CD4-positive, alpha-beta T cell treated with Interleukin-17A for 1 hour (primary cell): ENCODE measurements at places on chromosomes 7 and 10.
A peak's percentile ranks its signal among the peaks of the same experiment; 100 is the strongest.

DNA sequence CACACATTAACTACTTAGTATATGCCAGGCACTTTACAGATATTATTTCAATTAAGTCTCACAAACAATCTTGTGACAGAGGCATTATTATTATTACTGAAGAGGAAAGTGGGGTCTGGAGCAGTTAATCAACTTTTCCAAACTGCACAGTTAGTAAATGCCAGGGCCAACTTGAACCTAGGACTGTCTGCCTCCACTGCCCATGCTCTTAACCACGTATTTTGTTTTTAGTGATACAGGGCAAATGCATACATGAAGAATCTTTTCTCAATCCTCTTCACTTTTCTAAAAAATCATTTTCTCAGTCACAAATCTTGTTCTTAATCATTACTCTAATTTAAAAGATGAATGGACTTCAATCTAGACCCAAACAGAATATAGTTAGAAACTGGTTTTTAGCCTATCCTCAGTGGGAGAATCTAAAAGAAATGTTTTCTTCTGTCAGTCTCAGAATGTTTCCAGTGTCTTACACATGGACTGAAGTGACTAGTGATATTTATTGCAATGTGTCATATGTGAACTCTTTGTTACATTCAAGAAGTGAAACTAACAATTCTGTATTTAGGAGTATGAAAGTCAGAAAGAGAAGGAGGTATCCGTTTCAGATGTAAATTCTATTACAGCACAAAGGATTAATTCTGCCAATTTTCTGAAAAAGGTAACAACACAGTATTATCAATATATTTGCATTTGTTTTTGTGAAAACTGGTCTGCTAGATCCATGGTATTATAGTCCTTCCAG, 55.5 kb upstream of the CCNJ start:
- DNase-seq = no peak

DNA sequence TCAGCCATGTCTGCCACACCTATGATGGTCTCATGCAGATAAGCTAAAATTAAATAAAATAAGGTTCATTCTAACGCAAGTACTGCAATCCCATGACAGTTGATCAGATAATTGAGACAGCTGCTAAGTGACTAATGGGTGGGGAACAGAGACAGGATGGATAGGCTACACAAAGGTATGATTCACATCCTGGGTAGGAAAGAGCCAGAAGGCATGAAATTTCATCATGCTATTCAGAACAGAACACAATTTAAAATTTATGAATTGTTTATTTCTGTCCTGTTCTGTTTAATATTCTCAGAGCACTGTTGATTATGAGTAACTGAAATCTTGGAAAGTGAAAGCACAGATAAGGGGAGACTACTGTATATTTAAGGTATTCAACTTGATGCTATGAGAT, 381.8 kb upstream of the SORCS1 start:
- no peak for DNase-seq

DNA sequence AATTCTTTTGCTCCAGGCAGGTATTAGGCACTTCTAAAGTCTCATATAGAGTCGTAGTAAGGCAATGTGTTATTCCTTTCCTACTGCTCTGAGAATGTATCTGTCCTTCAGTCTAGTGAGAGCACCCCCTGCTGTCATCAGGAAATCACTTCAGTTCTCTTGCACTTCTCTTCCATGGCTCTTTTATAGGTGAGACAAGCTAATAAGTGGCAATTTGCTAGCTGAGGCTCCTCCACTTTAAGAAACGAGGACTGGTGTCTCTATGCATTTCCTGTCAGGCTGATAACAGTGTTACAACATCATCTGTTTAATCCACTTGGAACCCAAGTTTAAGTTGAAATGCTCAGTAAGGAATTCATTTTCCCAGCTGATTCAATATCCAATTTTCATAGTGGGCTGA, 350.6 kb downstream of the TFEC start:
- peak; percentile 27 for DNase-seq

GRCh38 chr10:131547129-131547799, 235.7 kb upstream of the TCERG1L start:
- no peak for DNase-seq

DNA sequence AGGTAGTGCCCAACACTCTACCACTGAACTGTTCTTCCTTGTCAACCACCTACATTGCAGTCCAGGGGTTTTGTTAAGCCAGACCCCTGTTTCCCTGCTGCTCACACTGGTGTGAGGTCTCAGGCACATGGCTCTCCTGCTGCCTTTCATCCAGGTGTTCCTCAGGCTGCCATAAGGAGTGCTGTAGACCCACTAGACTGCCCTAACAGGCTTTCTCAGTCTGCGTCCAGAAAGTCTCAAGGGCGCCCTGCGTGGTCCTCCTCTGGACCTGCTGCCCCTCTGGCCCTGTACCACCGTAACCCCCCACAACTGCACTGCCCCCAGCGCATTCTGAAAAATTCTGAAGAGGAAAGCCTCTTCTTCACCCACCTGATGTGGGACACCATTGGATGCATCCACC, 225.7 kb upstream of the ANKRD30A start:
- no peak for DNase-seq

- DNase-seq = no peak
These were observed 212.1 kb downstream of the GPR37 start for GRCh38 chr7:124553502-124553901.

DNA sequence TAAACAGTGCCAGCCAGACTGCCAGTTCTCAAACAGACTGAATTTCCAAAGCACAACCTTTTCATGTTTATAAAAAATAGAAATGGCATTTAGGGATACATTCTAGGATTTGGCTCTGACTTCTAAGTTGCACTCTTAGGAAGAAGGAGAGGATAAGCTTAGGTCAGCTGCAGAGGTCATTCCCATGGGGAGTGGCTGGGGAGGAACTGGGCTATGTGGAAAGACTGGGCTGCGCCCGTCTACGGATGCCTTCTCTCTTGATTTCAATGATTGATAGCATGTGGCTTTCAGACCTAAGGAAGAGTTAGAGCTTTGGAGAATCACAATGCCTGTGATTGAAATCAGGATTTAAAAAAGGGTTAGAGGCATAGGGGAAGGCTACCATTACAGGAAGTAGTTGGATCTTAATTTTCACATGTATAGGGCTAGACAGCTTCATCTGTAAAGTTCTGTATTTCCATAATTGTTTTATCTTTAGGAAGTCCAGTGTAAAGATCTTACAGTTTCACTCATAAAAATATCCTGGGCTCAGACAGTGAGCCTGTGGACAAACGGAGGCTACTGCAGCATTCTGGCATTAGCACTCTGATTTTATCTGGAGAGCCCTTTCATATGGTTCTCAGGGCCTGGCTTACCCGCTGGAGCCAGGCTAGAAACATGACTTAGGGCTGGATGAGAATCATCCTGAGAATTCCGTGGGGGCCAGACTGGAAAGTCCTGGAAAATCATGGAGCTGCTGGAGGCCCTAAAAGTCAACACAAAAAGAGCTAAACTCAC, 29.5 kb downstream of the NUDT5 start:
- DNase-seq = no peak

DNA sequence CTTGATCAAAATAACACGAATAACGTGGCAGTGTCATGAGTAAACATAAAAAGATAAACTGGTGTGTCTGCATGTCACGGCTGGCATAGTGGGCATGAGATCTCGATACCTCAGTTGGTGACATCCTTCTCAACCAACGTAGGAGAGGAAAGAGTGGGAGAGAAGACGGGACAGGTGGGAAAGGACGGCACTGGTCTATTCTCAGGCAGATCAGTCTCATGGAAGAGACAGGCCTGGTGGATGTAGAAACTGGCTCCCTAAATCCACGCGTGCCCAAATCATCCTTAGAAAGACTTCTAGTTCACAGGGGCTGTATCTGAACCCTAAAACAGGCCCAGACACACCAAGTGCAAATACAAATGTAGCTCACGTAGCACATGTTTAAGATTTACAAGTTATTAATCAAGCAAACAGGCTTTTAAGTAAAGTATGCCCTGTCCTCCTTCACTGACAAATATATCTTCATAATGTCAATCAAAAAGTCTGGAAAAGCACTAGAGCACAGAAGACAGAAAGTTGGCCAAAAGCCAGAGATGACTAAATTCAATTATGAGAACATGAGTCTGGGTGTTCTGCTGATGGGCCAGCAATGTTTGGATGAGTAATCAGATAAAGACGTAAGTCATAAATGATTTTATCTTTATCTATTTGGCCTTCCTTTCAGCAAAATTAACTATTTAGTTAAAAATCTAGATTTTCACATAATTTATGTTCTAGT, 56.3 kb downstream of the SFMBT2 start:
- no peak for DNase-seq

DNA sequence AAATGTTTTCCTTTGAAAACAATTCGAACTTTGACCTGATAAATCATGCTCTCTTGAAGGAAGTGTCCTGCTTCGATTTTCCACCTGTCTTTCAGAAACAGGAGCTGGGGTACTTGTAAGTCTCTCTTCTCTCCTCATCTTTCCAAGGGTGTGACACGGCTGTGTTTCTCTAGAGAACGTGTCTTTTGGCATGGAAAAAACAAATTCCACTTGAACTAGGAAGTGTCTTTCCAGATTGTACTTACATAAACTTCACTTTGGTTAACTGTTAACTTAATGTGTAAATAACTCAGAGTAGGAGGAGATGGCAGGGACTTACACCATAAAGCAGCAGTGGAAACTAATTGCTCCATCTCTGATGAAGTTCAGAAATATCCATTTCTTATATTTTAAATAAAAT, 4.2 kb upstream of the CALCR start:
- DNase-seq = no peak

- no peak for DNase-seq
These were observed 347.5 kb downstream of the GRID1 start for GRCh38 chr10:86019141-86019540.

DNA sequence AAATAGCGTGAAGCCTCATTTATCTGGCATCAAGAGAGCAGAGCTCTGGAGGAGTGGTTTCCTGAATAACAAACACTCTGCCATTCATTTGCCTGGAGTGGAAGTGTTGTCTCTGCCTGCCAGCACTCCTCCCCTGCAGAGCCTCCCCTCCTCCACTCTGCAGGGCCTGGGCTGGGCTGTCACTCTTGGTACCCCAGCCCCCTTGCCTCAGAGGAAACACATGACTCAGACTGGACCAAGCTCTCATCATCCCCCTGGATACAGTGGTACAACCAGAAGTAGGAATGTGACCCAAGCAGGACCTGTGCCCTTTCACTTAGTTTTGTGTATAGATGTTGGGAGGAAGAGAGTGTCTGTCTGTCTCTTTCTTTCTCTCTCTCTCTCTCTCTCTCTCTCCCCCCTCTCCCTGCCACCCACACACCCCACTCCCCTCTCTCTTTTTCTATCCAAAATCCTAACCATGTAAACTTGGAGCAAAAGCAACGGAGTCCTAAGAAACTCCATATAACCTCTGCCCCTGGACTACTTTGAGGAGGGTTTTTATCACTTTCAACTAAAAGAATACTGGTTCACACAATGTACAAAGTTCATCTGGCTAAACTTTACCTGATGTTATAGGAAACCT, 43.9 kb downstream of the DOCK4 start:
- DNase-seq = no peak

DNA sequence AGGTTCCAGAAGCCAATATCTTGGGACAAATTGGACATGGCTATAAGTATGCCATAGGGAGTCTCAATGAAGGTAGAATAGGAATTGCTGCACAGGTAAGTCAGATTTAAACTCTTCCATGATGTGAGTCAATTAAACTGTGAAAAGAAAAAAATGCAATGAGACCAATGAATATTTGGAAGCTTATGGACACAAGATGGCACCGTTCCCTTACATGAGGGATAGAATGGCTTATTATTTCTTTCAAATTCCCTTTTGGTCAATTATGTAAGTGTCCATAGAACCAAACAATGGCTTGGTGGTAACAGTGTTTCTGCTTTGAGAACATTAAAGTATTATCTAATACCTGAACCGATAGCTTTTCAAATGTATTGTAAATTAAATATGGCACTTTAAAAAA, 35.6 kb downstream of the ACADSB start:
- no peak for DNase-seq

DNA sequence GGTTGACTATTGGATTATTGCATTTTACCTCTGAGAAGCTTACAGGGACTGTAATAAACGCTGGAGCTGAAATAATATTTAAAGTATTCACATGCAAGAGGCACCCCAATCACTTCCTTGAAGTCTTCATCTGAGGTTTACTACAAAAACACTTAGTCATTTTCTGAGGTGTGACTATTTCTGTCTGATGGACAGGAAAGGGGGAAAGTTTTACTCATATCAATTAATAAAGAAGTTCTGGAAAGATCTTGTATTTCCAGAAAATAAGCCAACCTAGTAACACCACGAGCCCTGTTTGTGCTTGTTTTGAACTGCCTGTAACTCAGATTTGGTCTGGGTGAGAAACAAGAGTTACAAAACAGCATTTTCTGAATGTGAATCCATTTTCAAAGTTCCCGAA, 63.9 kb upstream of the PRKCQ start:
- DNase-seq = peak; percentile 10

- DNase-seq = no peak
These were observed 533.2 kb downstream of the REEP3 start for GRCh38 chr10:64054392-64054791.

GRCh38 chr7:74134117-74134620, 40.0 kb upstream of the EIF4H start:
- peak; percentile 2 for DNase-seq

DNA sequence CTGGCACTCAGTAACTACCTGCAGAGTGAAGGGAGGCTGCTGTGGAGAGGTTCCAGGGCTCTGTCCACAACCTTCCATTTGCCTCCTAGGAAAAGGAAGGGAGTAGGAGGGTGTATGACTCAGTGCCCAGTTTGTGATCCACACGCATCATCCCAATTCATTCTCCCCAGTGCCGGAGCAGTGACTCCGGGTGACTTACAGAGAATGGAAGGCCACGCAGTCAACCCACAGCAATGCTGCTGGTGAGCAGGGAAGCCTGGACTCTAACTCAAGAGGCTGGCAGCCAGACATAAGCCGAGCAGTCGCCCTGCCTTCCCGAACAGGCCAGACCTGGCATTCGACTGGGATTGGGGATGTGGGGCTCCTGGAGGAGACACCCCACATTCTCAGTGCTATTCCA, 139.9 kb downstream of the SH3PXD2A start:
- DNase-seq = no peak

GRCh38 chr7:117009705-117010361, 56.5 kb downstream of the ST7 start:
- DNase-seq = no peak

DNA sequence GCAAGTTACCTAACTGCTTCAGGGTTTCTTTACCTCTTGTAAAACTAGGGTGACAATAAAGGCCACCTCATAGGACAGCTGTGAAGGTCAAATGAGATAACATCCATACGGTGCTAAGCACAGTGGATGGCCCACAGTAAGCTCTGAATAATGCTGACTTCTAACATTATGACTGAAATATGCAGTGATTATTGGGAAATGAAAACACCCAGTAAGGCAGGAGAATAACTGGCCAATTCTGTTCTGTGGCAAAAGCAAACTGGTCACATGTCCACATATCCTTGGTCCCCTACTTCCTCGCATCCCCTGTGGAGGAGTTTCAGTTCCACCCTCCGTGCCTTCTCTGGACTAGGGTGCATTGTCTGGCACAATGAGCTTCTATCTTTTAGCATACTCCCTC, 1.4 kb downstream of the CUBN start:
- no peak for DNase-seq

- no peak for DNase-seq
These were observed 6.0 kb upstream of the ZRANB1 start for GRCh38 chr10:124935946-124936345.

- DNase-seq = peak; percentile 75
These were observed 8.7 kb downstream of the NCAPG2 start for GRCh38 chr7:158695726-158696452.

- DNase-seq = no peak
These were observed 36.0 kb downstream of the ANK3 start for GRCh38 chr10:60353519-60354258.

- peak; percentile 43 for DNase-seq
These were observed 15.9 kb downstream of the ITPRIP start for GRCh38 chr10:104322416-104322782.

- no peak for DNase-seq
These were observed 109.1 kb downstream of the POLL start for GRCh38 chr10:101478956-101479355.
